ENCODE measurements at places on chromosomes 5 and 9.

GRCh38 chr5:157443041-157443549, 16.9 kb upstream of the NIPAL4 start:
- DNase-seq, result no peak

- DNase-seq, result no peak
Observed at GRCh38 chr9:101881508-101881907, 143.1 kb upstream of the GRIN3A start.

- no peak for DNase-seq
Observed at GRCh38 chr9:90568667-90569066, 74.0 kb downstream of the DIRAS2 start.

DNA sequence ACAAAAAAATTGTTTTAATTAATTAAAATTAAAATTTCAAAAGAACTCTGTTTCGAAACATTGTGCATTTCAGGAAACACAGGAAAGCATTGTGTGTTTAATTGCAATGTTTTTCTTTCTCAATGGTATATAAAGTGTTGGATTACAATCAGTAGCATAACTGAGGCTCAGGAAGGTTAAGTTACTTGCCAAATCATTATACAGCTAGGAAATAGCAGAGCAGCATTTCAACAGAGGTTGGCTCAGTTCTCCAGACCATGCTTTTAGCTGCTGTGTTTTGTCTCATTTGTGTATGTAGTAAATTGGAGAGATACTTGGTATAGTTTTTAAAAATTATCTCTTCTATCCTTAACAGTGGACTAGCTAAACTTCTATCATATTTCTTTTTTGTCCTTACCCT, 30.0 kb upstream of the CAMLG start:
- no peak for DNase-seq

DNA sequence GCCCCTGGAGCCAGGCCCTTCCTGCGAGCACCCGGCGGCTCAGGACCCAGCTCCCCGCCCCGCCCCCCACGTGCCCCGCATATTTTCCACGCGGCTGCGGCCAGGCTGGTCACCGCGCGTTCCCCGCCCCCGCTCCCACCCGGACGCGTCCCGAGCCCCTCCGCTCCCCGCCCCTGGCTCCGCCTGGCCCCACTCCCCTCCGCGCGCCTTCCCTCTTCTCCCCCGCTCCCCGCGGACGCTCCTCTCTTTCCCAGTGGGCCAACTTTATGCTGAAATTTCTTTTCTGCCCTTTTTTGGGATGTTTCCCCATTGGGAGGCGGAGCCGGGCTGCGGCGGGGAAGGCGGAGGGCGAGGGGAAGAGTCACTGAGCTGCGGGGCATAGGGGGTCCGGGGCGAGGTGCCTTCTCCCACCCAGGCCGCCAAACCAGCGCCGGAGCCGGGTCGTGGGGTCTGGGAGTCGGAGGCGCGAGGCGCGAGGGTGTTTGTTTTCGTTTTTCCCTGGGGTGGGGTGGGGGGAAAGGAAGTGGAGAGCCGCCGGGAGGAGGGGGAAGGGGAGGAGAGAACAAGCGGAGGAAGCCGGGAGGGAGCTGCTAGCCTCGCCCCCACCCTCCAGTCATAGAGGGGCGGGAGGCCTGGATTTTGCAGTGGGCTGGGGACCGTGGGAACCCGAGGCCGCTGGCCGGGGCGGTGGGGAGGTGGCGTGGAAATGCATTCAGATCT, 1.0 kb upstream of the TPM2 start:
- peak; percentile 65 for DNase-seq

DNA sequence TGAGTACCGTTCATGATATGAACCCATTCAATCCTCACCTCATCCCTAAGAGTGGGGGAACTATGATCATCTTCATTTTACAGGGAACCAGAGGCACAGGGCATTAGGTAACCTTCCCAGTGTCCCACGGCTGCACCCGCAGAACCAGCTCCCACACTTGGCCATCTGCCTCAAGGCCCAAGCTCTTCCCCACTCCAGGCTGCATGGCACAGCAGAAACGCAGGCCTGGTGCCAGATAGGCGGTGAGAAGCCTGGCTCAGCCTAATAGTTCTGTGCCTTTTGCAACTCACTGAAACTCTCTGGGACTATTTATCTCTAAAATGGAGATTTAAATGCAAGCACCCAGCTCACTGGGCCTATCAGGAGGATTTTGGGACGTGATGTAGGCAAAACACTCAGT, 90.8 kb upstream of the ZNF618 start:
- DNase-seq, result no peak

GRCh38 chr5:143403334-143403592, 223 bp downstream of the NR3C1 start:
- no peak for DNase-seq

DNA sequence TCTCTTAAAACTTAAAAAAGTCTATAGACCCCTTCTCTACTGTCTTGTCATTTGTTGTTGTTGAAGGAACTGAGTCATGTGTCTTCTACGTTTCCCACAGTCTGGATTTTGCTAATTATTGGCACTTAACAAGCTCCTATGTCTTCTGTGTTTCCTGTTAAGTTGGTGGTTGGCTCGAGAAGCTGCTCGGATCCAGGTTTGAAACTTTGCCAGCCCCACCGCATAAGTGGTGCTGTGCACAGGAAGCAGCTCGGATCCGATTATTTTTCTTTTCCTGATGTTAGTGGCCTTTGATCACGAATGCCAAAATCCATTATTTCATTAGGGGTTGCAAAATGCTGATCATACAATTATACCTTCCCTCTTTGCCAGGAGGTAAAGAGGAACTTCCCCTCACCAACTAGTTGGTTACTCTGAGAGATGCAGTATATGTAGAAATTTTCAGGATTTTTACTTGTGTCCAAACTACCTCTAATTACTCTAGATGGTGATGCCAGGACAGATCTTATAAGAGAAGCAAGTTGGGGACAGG, 186.5 kb downstream of the NSG2 start:
- no peak for DNase-seq

GRCh38 chr5:9454012-9454481, 91.8 kb downstream of the SEMA5A start:
- no peak for DNase-seq

DNA sequence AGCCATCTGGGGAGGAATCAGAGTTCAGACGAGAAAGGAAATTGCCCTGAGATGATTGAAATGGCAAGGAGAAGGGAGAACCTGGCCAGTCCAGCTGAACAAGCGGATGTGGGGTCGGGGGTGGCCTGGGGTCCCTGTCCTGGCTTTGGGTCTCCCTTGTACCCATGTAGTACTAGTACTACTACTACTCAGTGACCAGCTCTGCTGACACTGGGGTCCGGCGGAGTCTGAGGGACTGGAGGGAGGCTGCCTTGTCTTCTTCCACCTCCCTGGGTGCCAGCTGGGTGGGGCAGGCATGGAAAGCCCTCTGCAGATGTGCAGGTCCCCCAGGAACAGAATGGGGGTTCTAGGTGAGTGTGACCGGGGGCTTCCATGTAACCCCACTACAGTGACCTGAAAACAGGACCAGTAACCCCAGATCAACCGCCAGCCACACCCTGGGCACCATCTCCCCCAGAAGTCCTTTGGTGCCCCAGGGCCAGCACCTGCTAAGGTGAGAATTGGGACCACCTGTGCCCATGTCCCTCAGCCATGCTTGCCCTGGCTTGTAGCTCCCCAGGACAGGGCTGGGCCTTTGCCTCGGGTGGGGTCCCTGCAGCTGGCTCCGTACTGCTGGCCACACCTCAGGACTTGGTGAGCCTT, 89.1 kb upstream of the COL5A1 start:
- DNase-seq, result no peak

DNA sequence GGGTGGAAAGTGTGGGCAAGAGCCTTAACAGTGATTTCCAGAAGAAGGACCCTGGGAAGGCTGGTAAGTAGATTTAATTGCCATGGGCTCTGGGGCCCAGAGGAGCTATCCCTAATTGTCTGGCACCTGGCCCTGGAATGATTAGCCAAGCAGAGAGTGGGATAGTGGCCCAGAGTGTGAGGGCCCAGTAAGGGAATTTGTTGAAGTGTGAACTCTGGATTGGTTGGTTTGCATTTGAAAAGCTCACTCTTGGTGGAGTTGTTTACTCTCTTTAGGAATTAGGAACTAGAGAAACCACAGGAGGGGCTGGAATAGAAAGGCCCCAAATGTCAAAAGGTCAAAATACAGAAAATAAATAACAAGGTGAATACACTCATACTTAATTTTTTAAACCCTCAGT, 207.1 kb downstream of the GABRG2 start:
- no peak for DNase-seq

DNA sequence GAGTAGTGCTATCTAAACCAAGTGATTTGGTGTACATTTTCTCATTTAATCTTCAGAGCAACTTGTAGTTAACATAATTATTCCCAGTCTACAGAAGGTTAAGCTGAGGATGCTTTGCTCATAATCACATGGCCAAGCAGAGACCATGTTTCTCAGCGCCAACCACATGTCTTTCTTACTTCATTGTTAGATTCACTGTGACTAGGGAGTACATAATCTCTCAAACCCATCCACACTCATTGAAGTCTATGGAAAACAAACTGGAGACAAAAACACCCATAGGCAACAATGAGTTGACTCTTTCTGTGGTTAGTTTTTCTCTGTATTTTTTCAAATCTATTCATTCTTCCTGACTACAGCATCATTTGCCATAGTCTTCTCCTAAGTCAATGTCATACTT, 281.7 kb upstream of the PTGER4 start:
- DNase-seq, result no peak

- DNase-seq, result no peak
Observed at GRCh38 chr5:56129288-56129687, 103.8 kb downstream of the ANKRD55 start.

- DNase-seq, result peak; percentile 71
Observed at GRCh38 chr5:33311893-33312292, 128.9 kb upstream of the TARS1 start.

DNA sequence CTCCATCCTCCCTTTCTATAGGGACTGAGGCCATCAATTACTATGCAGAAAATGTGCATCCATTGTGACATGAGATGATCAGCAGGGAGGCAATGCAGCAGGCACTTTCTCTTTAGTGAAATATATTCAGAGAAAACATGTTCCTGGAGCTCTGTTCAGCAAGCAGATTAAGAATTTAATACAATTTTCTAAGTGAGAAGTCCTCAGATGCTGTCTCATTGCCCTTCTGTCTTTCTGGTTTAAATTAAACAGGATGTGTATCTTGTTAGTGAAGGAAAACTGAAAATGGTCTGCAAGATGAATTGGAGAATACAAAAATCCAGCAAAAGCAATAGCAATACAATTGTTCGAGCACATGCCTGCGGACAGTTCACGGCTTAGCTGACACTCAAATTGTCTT, 445.8 kb upstream of the RIOK2 start:
- DNase-seq, result no peak

- DNase-seq, result no peak
Observed at GRCh38 chr5:23675456-23675855, 168.0 kb downstream of the PRDM9 start.

DNA sequence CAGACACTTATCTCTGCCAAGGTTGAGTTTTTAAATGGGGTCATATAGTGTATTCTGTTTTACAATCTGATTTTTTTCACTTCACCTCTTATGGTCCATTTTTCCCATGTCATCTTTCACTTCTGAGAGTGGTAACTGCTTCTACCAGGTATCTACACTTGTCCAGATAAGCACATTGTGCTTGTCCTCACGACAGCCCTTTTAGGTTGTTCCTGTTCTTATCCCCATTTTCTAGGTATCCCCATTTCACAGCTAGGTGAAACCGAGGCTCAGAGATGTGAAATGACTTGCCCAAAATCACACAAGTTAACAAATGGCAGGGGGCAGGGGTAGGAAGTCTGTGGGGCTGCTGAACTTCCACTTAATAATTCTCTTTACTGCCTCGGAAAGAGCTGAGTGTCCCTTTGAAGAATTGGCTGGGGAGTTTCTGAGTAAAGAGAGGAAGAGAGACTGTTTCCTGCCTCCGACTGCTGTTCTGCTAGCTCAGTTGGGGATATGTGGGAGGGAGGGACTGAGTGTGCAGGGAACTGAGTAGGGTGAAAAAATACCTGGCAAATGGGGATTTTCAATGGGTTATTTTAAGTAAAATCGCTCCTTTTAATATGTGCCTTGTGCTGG, 255.4 kb downstream of the GRIA1 start:
- DNase-seq, result no peak

- DNase-seq, result no peak
Observed at GRCh38 chr5:79081779-79082178, 12.2 kb downstream of the BHMT2 start.

DNA sequence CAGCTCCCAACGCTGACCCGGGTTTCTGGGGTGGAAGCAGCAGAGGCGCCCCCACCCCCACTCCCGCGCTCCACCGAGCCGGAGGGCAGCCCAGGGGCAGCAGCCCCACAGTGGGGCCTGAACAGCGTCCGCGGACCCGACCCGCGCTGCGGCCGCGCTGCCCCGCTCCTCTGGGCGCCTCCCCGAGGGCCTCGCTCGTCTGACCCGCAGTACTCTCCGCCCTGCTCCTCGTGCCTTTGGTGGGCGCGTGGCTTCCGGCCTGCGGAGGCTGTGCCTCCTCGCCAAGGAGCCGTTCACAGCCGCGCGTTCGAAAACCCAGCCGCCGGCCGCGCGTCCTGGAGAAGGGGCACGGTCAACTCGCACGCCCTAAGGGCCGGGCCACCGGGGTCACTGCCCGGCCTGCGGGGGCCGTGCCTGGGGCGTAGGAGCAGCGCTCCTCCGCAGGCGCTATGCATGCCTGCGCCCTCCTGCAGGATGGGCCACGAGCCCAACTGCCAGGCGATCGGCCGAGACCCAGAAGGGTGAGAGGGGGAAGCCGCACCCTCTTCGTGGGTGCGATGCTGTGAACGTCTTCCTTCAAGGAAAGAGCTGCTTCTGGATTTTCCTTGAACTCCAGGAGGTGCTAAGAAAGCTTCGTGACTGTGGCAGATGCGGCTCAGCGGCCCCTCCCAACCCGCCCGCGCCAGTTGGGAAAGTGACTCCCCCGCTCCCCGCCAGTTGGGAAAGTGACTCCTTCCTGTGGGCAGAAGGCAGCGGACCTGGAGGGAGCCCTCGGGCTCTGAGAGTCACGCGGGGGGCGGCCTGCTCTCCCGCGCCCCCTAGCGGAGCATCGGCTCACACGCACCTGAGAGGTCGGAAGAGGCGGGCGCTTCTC, 82.7 kb downstream of the HSD17B3 start:
- DNase-seq, result no peak

DNA sequence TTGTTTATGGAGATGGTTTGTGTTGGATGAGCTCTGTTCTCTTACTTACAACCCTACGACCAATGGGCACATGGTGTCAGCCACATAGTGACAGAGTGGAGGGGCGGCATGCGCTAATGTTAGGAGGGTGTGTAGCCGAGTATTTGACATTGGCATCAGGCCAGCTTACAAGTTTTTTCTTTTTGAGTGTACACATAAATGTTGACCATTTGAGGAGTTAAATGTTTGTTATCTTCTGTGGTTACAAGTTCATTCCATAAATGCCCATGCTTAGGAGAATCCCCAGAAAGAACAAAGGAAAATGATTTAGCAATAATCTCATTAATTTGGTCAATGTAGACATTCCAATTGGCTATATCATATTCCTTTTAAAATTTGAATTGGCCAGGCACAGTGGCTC, 180.1 kb upstream of the ELL2 start:
- DNase-seq, result no peak

DNA sequence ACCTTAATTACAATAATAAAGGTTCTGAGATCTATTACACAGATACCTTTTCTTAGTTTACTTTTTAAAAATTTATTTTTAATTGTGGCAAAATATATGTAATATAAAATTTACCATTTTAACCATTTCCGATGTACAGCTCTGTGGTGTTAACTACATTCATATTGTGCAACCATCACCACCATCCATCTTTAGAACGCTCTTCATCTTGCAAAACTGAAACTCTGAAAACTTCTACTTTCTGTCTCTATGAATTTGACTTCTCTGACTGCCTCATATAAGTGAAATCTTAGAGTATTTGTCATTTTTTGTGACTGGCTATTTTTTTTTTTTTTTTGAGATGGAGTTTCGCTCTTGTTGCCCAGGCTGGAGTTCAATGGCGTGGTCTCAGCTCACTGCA, 26.8 kb downstream of the WWC1 start:
- no peak for DNase-seq

GRCh38 chr5:123720339-123720738, 208.4 kb downstream of the CSNK1G3 start:
- DNase-seq, result no peak

All from amniotic stem cell (primary cell).